ENCODE measurements at places on chromosomes 2 and 18.

GRCh38 chr2:48199070-48199469, 292.8 kb upstream of the FBXO11 start:
- H3K27me3 ChIP-seq, result no peaks in the 10 kb centered on the region
- no peaks in the 10 kb centered on the region for H3K4me1 ChIP-seq
- H3K4me3 ChIP-seq, result no peak overlapping the region
- no peaks in the 10 kb centered on the region for H3K36me3 ChIP-seq

GRCh38 chr2:15753811-15754702, 162.4 kb downstream of the DDX1 start:
- H3K36me3 ChIP-seq, result no peaks in the 10 kb centered on the region
- H3K27ac ChIP-seq, result no peak overlapping the region
- no peaks in the 10 kb centered on the region for H3K4me1 ChIP-seq

DNA sequence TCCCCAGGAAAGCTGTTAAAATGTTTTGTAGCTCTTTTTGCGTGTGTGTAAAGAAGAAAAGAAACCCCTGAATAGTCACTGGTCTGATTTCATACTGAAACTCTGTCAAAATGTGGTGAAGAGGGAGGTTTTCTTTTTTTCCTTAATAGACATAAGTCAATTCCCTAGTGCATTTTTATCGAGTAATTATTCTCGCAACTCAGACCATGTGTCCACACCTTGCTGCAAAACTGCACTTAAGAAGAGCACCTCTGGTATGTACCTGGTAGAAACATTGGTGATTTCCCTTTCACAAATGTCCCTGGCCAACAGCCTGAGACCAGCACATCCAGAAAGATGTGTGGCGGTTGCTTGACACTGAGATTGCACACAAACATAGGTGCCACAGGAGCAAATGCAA, 159.9 kb downstream of the ZNF521 start:
- H3K27ac ChIP-seq, result no peak overlapping the region
- H3K4me3 ChIP-seq, result no peak overlapping the region
- no peaks in the 10 kb centered on the region for H3K4me1 ChIP-seq

DNA sequence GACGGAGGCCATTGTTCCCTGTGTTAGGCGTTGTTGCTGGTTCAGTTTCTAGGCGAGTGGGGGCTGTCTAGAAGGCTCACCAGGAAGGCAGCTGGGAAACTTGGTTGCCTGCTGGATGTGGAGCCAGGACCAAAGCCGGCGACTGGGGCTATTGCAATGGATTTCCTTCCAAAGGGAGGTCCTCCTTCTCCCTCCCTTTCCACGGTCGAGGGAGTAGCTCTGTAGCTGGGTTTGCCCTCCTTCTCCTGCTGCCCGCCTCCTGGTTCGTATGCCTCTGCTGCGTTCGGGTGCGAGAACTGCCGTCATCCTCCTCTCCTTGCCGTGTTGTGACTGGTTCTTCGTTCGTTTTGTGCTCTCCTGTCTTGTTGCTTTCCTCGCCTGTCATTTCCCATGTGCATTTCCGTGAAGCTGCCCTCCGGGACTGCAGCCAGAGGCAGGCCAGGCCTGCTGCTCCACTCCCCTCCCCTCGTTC, 203.4 kb downstream of the NEDD4L start:
- H3K4me3 ChIP-seq, result no peak overlapping the region
- no peaks in the 10 kb centered on the region for H3K36me3 ChIP-seq
- DNase-seq, result no peak
- peaks cover 1% of the 10 kb centered on the region for H3K27me3 ChIP-seq
- no peak overlapping the region for H3K27ac ChIP-seq
- no peaks in the 10 kb centered on the region for H3K4me1 ChIP-seq

DNA sequence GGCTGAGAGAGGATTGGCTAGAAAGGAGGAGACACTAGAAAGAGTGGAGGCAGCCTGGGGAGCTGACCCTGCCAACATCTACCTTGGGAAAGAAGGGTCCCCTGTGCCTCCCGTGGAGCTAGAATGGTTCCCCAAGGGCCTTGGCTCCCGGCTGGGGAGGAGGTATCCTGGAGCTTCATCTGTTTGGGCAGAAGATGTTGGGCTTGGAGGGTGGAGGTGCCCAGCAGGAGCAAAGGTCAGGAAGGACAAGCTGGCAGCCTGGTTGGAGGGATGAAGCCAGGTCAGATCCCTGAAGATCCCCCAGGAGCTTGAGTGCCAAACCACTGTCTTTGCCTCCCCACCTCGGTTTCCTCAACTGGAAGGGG, 2.9 kb downstream of the ATP6V1B1 start:
- no peak overlapping the region for H3K27ac ChIP-seq
- peaks cover 25% of the 10 kb centered on the region for H3K27me3 ChIP-seq
- no peaks in the 10 kb centered on the region for H3K4me1 ChIP-seq
- no peak for DNase-seq

- H3K4me1 ChIP-seq, result no peaks in the 10 kb centered on the region
- DNase-seq, result no peak
- no peak overlapping the region for H3K27ac ChIP-seq
- no peak overlapping the region for H3K4me3 ChIP-seq
These were observed 65.9 kb upstream of the RGPD4 start for GRCh38 chr2:107760620-107761364.

- no peak for DNase-seq
- no peak overlapping the region for H3K4me3 ChIP-seq
These were observed 507.6 kb upstream of the TNP1 start for GRCh38 chr2:217367464-217367863.

DNA sequence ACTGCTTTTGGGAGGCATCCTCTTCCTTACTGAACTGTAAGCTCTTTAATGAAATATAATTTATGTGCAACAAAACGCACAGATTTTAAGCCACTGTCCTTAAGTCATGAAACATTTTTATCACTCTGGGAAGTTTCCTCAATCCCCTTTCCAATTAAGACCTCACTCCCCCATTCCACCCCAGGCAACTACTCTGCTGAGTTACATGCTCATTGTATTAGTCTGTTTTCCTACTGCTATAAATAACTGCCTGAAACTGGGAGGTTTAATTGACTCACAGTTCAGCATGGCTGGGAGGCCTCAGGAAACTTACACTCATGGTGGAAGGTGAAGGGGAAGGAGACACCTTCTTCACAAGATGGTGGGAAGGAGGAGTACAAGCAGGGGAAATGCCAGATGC, 46.5 kb upstream of the KCNE4 start:
- H3K27me3 ChIP-seq, result peaks cover 3% of the 10 kb centered on the region
- H3K4me1 ChIP-seq, result no peaks in the 10 kb centered on the region
- H3K36me3 ChIP-seq, result no peaks in the 10 kb centered on the region
- no peak overlapping the region for H3K4me3 ChIP-seq
- no peak for DNase-seq

DNA sequence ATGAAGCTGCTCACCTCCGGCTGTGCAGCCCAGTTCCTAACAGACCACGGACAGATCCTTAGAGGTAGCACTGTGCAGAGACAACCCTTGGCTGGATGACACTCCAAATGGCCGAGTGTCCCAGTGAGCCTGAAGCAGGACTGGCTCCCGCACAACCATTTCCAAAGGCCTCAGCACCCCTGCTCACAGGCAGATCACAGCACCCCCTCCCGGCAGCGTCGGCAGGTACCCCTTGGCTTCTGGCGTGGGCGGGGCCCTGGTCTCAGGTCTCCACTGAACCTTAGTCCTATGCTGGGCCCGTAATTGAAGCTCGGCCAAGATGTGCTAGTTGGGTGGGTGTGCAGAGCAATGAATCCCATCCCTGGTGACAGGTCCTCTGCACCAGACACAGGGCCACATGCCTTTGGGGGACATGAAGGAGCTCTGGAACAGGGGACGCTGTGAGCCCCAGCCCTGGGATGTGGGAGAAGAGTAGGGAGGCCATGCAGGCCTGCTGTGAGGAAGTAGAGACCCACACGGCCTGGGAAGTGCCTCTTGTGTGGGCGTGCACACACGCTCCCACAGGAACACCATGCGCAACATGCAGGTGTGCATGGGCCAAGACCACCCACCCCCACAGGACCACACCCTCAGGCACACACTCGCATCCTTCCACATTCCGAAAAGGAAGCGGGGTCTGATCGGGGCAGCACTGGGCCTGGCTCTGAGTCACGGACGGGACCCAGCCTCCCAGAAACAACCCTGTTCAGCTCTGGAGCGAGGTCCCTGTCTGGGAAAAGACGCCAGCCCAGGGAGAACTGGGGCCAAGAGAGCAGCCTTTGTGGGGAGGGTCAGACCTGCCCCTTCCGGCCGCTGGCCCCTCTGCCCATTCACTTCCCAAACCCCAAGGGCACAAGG, 2.8 kb downstream of the DUSP2 start:
- H3K4me1 ChIP-seq, result peaks cover 51% of the 10 kb centered on the region
- peak overlapping the region; percentile 23 for H3K27ac ChIP-seq
- peaks cover 13% of the 10 kb centered on the region for H3K36me3 ChIP-seq
- peak overlapping the region; percentile 48 for H3K4me3 ChIP-seq
- peak; percentile 60 for DNase-seq
- no peaks in the 10 kb centered on the region for H3K27me3 ChIP-seq

DNA sequence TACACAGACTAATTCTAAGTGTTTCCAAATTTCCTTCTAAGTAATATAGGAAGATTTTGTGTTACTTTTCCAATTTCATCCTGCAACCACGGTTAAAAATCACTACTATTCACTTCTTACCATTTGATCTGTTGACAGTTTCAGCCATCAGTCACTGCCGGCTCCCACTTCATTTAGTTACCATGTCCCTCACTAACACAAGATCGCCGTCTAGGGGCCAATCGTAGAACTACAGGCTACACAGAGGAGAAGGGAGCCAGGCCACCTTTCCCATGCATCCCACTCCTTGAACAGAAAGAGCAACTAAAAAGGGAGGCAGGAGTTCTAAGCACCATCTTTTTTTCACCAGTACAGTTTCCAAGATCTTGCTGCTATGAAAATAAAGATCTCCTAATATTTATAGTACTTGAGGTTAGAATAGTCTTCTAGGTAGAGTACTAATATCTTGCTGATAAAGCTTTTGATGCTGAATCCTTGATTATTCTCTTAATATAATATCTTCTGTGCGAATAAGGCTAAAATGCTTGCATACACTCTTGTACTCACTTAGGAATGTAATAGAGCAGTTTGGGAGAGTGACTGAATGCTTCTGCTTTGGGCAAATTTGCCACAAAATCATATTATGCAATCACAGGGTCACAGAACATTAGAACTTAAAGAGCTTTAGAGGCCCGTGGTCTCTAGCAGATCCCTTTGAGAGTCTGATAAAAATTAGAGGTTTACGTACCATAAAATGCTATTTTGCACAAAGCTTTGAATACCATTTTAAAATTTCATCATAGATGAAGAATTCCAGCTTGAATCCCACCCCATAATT, 39.5 kb upstream of the CYP1B1 start:
- H3K27me3 ChIP-seq, result peaks cover 30% of the 10 kb centered on the region
- peaks cover 2% of the 10 kb centered on the region for H3K4me1 ChIP-seq
- H3K4me3 ChIP-seq, result no peak overlapping the region
- no peaks in the 10 kb centered on the region for H3K36me3 ChIP-seq
- peak; percentile 79 for DNase-seq

GRCh38 chr2:220981926-220982325, 590.2 kb downstream of the EPHA4 start:
- H3K27me3 ChIP-seq, result no peaks in the 10 kb centered on the region
- no peak overlapping the region for H3K27ac ChIP-seq
- DNase-seq, result no peak
- no peaks in the 10 kb centered on the region for H3K4me1 ChIP-seq
- no peak overlapping the region for H3K4me3 ChIP-seq

DNA sequence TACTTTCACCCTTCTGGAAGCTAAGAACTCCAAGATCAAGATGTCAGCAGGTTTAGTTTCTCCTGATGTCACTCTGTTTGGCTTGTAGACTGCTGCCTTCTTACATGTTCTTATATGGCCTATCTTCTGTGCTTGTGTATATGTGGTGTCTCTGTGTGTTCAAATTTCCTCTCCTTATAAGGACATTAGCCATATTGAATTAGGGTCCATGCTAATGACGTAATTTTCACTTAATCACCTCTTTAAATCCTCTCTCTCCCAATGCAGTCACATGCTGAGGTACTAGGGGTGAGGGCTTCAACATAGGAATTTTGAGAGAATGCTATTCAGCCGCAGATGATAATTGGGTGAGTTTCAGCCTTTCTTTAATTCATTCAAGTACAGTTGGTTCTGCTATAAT, 458.3 kb upstream of the SYT4 start:
- H3K27ac ChIP-seq, result no peak overlapping the region
- H3K27me3 ChIP-seq, result no peaks in the 10 kb centered on the region
- no peak for DNase-seq
- no peaks in the 10 kb centered on the region for H3K36me3 ChIP-seq
- H3K4me1 ChIP-seq, result no peaks in the 10 kb centered on the region

DNA sequence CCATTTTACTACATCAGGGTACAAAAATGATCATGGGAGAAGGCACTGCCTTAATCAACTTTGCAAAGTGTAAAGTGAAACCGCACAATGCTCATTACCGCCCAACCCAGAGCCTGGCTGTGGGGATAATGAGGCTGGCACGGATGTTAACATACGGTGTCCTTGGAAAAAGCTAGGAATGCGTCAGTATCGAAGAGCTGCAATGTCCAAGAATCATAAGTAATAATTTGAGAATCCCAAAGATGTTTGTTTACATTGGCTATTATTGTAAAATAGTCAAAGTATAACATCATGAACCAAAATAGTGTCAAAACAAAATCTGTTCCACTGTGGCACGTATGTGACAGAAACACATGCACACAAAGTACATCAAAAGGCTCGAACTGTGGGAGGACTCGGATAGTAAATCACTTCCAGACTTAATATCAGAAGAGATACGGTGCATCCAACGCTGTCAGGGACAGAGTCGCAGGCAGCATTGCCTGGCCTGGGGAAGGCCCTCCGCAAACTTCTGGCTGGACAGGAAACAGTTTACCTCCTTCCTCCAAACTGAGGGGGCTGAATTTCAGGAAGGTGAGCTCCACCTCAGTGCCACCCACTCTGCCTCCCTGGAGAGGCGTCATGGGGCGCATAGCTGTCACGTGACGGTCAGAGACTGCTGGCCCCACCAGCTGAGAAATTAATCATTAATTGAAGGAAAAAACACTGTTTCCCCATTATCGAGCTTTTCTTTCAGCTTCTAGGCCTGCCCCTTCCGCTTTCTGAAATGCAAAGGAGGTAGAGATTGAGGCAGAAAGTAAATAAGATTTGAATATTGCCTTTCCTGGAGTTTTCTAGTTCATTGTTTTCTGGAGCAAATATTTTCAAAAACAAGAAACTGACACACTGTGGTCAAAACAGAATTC, 1.8 kb upstream of the ID2 start:
- DNase-seq, result peak; percentile 36
- H3K4me1 ChIP-seq, result peaks cover 31% of the 10 kb centered on the region
- H3K36me3 ChIP-seq, result peaks cover 41% of the 10 kb centered on the region
- H3K4me3 ChIP-seq, result peak overlapping the region; percentile 84
- peaks cover 25% of the 10 kb centered on the region for H3K27me3 ChIP-seq
- peak overlapping the region; percentile 91 for H3K27ac ChIP-seq

DNA sequence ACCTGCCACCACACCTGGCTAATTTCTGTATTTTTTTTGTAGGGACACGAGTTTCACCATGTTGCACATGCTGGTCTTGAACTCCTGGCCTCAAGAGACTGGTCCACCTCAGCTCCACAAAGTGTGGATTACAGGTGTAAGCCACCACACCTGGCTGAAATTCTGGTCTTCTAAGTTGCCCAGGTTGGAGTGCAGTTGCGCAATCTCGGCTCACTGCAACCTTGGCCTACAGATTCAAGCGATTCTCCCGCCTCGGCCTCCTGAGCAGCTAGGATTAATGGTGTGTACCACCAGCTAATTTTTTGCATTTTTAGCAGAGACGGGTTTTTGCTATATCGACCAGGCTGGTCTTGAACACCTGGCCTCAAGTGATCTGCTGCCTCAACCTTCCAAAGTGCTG, 5.6 kb downstream of the POLR2D start:
- peaks cover 50% of the 10 kb centered on the region for H3K4me1 ChIP-seq
- H3K27me3 ChIP-seq, result no peaks in the 10 kb centered on the region
